ENCODE measurements at places on chromosomes 1 and 21. TPM values are rescaled to one million over a fixed set of nuclear protein-coding genes. Genes with fewer than 3 reads are reported as not detected.
A peak's percentile ranks its signal among the peaks of the same experiment; 100 is the strongest.

- no peaks in the 10 kb centered on the region for H3K4me1 ChIP-seq
- H3K36me3 ChIP-seq: no peaks in the 10 kb centered on the region
- no peak overlapping the region for H3K27ac ChIP-seq
- H3K27me3 ChIP-seq: peaks cover 50% of the 10 kb centered on the region
- DNase-seq: peak; percentile 32
Measured at GRCh38 chr1:90512441-90512840, 204.7 kb downstream of the BARHL2 start.

GRCh38 chr1:44315521-44315920, 39.5 kb downstream of the ERI3 start:
- no peaks in the 10 kb centered on the region for H3K4me1 ChIP-seq
- peaks cover 57% of the 10 kb centered on the region for H3K36me3 ChIP-seq
- H3K27me3 ChIP-seq: no peaks in the 10 kb centered on the region
- no peak overlapping the region for H3K4me3 ChIP-seq
- no peak for DNase-seq
- H3K27ac ChIP-seq: no peak overlapping the region

DNA sequence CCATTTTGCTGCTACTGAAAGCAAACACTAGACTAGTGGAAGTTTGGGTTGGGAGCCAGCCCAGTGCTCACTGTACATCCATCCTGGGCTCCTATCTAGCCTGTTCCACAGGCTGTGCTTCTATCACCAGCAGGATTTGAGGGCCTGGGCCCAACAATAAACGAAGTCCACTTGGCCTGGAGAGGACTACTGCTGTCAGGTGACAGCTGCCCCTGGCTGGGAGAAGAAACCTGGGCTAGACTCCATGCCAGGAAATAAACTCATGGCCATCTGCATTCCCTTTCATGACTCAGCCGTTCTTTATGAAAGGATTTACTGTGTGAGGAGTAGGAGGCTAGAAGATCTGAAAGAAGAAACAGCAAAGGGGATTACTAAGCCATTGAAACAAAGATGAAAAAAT, 35.5 kb downstream of the COLGALT2 start:
- DNase-seq: peak; percentile 84
- no peaks in the 10 kb centered on the region for H3K27me3 ChIP-seq
- no peaks in the 10 kb centered on the region for H3K36me3 ChIP-seq
- H3K27ac ChIP-seq: peak overlapping the region; percentile 62
- no peak overlapping the region for H3K4me3 ChIP-seq

- no peak overlapping the region for H3K27ac ChIP-seq
- DNase-seq: no peak
- no peaks in the 10 kb centered on the region for H3K4me1 ChIP-seq
- no peaks in the 10 kb centered on the region for H3K27me3 ChIP-seq
Measured at GRCh38 chr1:205693421-205693991, 13.2 kb upstream of the SLC45A3 start.

Gene PIK3CD
- 4.5 TPM for total RNA-seq

All from PC-3 (cell line).